HCEC 1CT (cell line): ENCODE measurements at places on chromosomes 3 and 15.

DNA sequence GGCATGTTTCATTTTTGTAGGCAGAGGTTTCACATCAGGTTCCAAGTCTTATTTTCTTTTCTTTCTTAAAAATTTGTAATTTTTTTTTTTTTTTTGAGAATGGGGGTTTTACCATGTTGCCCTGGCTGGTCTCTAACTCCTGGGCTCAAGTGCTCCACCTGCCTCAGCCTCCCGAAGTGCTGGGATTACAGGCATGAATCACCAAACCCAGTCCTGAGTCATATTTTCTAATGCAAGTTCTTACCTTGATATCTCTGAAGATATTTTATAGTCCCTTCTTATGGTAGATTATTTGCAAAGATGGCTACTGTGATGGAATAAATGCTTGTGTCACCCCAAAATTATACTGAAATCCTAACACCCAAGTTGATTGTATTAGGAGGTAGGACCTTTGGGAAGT, 63.8 kb downstream of the SLC9A9 start:
- no peak for DNase-seq

DNA sequence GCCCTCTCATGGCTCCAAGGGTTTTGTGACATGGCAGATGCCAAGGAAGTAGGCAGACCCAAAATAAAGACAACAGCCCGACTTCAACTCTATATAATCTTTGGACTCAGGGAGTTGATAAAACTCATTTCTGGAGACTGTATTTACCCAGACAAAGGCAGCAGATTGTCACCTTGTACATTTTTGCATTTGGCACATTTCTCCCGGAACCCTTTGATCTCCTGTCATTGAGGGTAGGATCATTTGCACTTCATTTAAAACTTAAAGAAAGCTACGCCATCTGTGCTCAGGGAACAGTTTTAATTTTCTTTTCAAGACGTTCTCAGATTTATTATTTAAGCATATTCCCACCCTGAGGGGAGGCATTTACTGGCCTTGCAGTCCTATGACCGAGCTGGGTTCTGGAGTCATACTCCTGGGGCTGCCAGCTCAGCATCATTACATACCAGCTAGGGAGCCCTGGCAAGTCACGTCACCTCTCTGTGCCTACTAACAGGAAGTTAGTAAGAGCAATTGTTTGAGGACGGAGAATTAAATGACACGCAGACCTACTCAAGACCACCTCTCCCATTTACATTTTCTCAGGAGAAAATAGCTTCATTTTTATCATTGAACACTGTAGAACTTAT, 5.9 kb downstream of the CDCP1 start:
- no peak for DNase-seq

- DNase-seq = peak; percentile 35
Observed at GRCh38 chr3:27219127-27219845, 149.9 kb downstream of the NEK10 start.

- no peak for DNase-seq
Observed at GRCh38 chr3:52983828-52984227, 62.0 kb downstream of the SFMBT1 start.

GRCh38 chr3:184171562-184171961, 3.1 kb upstream of the AP2M1 start:
- DNase-seq = no peak
